Sigmoid colon (tissue), 7 donors: ENCODE measurements at places on chromosomes 1 and 21.
A peak's percentile ranks its signal among the peaks of the same experiment; 100 is the strongest.

GRCh38 chr1:112957133-112957812, 1.3 kb upstream of the SLC16A1 start:
- peak; percentile 70 for DNase-seq

GRCh38 chr1:31570228-31570627, 6.1 kb upstream of the TINAGL1 start:
- no peak for DNase-seq

DNA sequence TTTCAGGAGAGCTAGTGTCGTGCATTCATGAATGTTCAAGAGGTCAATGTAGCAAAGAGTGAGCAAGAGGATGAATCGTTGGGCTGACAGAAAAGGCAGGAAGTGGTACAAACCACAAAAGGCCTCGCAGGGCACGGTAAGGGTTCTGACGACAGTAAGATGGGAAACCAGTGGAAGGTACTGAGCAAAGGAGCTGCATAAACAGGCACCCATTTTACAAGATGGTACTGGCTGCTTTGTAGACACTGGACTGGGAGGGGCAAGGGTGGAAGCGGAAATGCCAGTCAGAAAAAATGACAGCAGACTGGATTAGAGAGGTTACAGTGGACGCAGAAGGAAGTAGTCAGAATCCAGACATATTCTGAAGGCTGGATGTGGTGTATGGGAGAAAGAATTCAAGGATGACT, 123.5 kb downstream of the PTPN14 start:
- DNase-seq: no peak

DNA sequence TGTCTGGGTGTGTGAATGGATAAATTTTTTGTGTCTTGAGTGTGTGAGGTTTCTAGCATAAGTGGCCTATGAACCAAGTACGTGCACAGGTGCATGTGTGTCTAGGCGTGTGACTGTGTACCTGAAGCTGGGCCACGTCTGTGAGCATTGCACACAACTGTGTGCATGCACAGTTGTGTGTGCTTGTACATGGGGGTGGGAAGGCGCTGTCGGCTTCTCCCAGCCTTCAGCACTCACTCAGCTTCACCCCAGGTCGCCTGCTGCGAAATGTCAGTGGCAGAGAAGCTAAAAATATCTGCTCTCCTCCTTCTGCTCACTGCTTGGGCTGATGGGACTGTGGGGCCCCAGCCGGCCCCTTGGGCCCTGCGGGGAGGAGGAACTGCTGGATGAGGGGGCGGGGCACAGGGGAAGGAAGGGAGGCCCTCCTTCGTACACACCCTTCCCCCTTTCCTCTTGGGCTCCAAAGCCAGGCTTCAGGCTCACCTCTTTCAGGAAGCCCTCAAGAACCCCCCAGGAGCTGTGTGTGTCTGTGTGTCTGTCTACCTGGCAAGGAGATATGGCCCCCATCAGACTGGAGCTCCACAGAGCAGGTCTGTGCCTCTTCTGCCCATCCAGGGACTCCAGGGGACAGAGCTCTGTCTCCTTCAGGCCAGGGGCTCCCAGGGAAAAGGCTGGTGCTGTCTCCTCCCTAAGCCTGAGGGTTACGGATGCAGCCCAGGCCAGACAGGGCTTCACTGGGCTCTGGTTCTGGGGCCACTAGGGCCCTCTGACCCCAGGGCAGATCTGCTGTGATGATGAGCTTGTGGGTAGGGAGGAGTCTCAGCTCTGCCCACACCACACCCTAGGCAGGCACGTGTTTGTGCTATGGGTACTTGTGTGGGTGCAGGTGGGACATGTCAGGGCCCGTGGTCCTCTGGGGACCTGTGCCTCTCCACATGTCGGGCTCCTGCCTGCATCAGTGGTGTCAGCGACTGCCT, 35.6 kb upstream of the WASF2 start:
- DNase-seq: peak; percentile 93

DNA sequence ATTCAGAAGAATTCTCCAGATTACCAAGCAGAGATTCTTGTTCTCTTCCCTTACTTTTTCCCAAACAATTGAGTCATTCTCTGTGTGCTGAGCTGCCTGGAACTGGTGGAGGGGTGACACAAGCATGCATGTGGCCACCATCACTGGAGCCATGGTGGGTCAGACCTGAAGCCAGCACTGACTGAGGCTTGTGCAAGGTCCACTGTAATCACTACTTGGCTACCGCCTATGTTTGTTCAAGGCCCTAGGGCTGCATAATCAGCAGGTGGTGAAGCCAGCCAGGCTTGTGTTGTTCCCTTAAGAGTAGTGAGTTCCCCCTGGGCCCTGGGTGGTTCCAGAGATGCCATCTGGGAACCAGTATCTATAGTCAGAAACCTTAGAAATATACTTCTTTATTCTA, 183.8 kb downstream of the DNAH14 start:
- DNase-seq: no peak
